CD4-positive, alpha-beta T cell treated with Interleukin-6 for 4 hours (primary cell): ENCODE measurements at places on chromosomes 11 and 22.

DNA sequence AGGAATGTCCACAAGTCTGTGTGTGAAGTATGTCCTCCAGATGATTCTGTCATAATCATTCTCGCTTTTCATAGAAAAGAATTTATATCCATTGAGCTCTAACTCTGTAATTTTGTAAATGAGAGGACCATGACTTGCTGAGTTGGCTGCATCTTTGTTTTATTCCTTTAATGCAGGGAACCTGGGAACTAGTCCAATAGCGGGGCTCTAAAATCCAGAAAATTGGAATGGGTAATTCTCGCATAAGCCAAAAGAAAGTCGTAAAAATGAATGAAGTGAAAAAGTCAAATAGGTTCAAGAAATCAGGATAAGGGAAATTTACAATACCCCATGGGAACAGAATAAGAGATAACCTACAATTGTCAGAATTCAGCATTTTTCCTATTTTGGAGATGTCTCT lies 232.5 kb downstream of the RAB38 start:
- DNase-seq: no peak

- DNase-seq: no peak
These were observed 1.8 kb downstream of the C11orf68 start for GRCh38 chr11:65917077-65917433.

DNA sequence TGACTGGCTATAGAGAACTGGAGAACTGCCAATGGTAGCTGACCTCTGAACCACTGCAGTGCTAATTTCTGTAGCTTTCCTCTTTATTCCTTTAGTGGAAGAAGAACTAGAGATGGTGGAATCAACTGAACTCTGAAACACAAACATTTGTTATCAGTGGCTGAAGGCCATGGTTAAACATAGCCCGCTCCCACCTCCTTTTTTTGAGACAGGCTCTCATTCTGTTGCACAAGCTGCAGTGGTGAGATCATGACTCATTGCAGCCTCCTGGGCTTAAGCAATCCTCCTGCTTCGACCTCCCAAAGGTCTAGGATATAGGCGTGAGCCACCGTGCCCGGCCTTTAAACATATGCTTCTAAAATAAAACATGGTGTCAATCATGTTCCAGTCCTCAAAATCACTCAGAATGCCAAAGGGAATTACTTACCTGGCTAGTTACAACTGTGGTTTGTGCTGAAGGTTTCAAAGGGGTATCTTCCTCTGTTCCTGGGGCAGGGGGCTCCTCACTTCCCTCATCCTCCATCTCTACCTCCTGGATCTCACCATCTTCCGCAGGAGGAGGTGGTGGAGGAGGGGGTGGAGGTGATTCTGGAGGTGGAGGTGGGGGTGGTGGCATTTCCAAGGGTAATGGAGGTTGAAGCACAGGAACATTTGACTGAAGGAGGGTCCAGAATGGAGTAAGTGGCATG lies 9.0 kb upstream of the AGBL2 start:
- no peak for DNase-seq

- no peak for DNase-seq
These were observed 475 bp downstream of the MAPK12 start for GRCh38 chr22:50260801-50261614.

GRCh38 chr11:2306452-2306823 lies 4.6 kb downstream of the TSPAN32 start:
- no peak for DNase-seq

GRCh38 chr11:22466809-22467208 lies 128.6 kb downstream of the SLC17A6 start:
- DNase-seq: no peak

DNA sequence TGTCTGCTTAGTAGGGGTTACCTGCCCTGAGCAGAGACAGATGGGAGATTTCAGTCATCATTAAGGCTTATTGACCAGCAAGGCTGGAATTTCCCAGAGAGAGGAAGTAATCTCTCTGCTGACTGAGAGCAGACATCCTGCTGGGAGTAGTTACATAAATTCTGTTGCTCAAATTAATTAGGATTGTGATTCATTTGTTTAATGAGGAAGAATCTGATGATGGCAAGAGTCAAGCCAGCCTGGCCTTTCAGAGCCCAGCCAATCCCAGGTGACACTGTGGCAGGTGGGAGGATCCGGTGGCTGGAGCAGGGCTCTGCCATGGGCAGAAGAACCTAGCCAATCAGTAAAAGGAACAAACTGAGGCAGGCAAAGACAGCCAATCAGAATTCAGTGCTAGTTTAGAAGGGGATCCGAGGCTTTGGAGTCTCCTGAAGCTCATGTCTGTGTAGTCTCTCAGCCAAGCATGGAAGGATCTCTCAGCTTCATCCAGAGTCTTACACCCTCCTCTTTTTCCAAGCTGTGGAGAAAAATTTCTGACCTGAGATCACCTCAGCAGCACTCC lies 61.2 kb upstream of the CHST1 start:
- DNase-seq: no peak

DNA sequence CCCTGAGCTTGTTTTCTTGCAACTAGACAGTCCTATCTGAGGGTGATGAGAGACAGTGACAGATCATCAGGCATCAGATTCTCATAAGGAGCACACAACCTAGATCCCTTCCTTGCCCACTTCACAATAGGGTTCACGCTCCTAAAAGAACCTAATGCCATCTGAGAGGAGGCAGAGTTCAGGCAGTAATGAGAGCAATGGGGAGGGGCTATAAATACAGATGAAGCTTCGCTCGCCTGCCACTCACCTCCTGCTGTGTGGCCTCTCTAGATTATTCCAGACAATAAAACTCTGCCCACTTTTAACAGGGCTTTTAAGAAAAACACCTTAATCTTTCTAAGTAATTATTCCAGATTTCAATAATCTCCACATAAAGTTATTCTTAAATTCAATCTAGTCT lies 43.9 kb upstream of the PAK1 start:
- DNase-seq: no peak

- DNase-seq: no peak
These were observed 527.5 kb downstream of the CNTN5 start for GRCh38 chr11:99548264-99548663.

- DNase-seq: no peak
These were observed 86.7 kb downstream of the ALX4 start for GRCh38 chr11:44223238-44223637.

DNA sequence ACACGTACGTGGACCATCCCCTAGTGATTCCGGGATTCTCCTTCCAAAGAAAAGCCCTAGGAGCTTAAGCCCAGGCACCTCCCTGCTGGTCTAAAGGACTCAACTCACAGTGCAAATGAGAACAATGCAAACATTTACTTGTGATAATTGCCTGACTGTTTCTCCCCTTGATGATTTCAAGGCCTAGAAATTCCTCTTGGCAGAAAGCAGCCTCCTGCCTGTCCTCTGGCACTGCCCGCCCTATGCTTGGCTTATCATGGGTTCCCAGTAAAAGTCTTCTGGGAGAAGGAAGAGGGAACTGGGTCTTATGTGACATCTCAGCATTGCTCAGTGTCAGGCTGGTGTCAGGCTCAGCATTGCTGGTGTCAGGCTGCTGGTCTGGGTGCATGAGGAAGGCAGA lies 351.8 kb downstream of the SHANK2 start:
- no peak for DNase-seq

GRCh38 chr11:36469063-36469462 lies 41.0 kb downstream of the TRAF6 start:
- DNase-seq: no peak

- no peak for DNase-seq
These were observed 8.0 kb upstream of the RAB38 start for GRCh38 chr11:88183233-88183632.

- DNase-seq: no peak
These were observed 6.9 kb upstream of the DCPS start for GRCh38 chr11:126297004-126297403.

DNA sequence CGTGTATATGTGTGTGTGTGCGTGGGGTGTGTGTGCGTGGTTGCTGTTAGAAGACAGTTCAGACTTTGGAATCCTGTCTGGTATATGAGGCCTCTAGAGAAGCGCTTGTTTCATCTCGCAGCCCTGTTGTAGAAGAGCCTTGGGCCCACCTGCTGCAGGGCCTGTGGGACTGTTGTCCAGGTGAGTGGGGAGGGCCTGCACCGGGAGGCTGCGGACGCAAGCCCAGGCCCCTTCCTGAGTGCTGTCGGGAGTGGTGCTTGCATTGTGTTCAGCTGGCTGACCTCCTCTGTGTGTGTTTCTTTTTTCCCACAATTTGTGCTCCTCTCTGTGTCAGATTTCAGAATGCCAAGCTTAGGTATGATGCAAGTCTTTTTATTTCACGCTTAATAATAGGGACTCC lies 128.4 kb downstream of the TBC1D22A start:
- no peak for DNase-seq

- no peak for DNase-seq
These were observed 20.3 kb downstream of the PPP2R1B start for GRCh38 chr11:111745719-111746504.

- no peak for DNase-seq
These were observed 129.7 kb downstream of the ARHGAP42 start for GRCh38 chr11:100816823-100817222.

DNA sequence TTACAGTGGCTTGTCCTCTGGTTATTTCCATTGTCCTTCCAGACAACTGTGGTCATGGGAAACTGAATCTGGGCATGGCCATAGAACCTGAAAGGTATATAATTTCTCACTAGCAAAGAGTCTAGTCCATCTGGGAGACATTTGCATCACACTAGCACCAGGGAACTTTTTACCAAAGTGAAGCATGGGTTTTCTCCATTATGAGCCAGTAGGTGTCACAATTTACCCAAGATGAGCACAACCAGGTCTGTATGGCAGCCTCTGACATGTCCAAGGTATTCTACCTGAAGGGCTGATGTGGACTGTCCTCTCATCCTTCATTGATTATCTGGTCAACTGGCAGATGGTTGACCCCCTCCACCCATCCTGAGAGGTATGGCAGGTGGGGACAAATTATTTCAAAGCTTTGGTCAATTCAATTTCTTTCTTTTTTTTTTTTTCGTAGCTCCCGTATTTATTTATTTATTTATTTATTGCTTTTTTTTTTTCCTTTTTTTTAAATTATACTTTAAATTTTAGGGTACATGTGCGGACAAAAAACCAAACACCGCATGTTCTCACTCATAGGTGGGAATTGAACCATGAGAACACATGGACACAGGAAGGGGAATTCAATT lies 425.9 kb downstream of the TMEM135 start:
- DNase-seq: no peak
